Hematopoietic multipotent progenitor cell treated with erythropoietin and hydrocortisone succinate and interleukin-3 and kit ligand, for 6 days (in vitro differentiated cells): ENCODE measurements at places on chromosomes 4 and X.

GRCh38 chrX:71563921-71564320 is 14.3 kb upstream of the GCNA start:
- DNase-seq: peak; percentile 20

DNA sequence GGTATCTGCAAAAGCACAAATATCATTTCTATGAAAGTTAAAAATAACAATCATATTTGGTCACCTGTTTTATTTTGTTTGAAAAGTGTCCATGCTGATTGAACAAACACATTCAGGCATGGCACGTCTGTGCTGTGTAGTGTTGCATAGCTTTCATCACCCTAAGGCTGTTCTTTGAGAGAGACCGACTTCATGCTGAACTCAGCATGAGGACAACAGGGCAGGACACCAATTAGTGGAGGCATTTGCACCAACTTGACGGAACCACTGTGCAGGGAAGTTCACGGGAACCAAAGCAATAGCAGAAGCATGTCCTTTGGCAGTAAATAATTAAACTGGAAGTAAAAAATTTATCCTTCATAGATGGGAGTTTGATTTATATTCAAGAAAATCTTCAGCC is 158.4 kb upstream of the SLC7A11 start:
- no peak for DNase-seq

DNA sequence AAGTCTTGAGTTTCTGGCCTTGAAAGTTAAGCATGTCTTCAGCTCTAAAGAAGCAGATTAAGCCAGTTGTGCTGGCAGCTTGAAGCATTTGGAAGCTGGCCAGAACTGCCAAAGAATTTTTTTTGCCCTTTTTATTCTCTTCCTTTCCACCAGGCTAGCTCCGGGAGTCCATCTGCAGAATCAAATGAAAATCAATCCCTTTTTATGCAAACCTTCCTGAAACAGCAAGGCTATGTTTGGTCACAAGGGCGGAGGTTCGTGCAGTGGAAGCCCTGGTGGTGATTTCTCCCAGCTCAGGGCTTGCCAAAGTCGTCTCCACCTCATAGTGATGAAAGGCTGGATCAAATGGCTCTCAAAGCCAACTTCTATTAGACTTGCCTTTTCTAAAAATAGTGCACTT is 21.6 kb upstream of the C4orf54 start:
- DNase-seq: no peak

DNA sequence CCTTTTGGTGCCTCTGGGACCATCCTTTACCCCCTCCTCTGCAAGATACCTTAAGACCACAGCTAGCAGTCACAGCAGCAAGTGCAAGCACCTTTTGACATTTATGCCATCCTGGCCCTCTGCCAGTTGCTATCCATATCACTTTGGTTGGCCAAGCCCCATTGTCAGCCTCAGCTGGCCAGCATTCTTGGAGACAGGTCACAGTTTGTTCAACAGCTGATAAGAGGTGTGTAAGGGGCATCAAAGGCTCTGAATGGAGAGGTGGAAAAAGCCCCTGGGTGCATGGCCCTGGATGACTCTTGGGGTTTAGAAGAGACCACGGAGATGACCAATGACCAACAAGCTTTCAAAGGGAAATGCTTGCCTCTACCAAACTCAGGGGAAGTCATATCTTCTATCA is 133.6 kb upstream of the MAMLD1 start:
- no peak for DNase-seq

DNA sequence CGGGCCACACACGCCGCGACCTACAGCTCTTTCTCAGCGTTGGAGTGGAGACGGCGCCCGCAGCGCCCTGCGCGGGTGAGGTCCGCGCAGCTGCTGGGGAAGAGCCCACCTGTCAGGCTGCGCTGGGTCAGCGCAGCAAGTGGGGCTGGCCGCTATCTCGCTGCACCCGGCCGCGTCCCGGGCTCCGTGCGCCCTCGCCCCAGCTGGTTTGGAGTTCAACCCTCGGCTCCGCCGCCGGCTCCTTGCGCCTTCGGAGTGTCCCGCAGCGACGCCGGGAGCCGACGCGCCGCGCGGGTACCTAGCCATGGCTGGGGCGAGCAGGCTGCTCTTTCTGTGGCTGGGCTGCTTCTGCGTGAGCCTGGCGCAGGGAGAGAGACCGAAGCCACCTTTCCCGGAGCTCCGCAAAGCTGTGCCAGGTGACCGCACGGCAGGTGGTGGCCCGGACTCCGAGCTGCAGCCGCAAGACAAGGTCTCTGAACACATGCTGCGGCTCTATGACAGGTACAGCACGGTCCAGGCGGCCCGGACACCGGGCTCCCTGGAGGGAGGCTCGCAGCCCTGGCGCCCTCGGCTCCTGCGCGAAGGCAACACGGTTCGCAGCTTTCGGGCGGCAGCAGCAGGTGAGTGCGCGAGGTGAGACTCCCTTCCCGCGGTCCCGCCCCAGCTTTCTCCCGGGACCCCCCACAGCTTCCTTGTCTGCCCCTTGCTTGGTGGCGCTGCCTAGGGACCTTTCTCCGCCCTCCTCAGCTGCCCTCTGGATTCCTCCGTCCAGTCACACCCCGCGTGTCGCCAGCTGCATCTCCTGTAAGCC is 678 bp downstream of the BMP3 start:
- no peak for DNase-seq

- no peak for DNase-seq
Measured at GRCh38 chr4:151564321-151564720, 155.3 kb downstream of the FHIP1A start.

DNA sequence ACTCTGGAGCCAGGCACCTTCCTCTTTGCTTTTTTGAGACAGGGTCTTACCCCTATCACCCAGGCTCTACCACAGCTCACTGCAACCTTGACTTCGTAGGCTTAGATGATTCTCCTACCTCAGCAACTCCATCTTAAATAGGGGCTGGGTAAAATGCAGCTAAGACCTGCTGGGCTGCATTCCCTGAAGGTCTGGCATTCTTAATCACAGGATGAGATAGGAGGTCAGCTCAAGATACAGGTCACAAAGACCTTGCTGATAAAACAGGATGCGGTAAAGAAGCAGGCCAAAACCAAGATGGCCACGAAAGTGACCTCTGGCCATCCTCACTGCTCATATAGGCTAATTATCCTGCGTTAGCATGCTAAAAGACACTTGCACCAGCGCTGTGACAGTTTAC is 770.8 kb upstream of the PRKX start:
- no peak for DNase-seq

- peak; percentile 44 for DNase-seq
Measured at GRCh38 chr4:116055857-116056827, 942.7 kb upstream of the NDST4 start.

GRCh38 chrX:15745179-15745578 is 7.1 kb downstream of the CA5B start:
- DNase-seq: peak; percentile 39

GRCh38 chr4:7173841-7174449 is 18.4 kb upstream of the SORCS2 start:
- DNase-seq: no peak

GRCh38 chr4:161554372-161554990 is 609.3 kb downstream of the FSTL5 start:
- DNase-seq: no peak

DNA sequence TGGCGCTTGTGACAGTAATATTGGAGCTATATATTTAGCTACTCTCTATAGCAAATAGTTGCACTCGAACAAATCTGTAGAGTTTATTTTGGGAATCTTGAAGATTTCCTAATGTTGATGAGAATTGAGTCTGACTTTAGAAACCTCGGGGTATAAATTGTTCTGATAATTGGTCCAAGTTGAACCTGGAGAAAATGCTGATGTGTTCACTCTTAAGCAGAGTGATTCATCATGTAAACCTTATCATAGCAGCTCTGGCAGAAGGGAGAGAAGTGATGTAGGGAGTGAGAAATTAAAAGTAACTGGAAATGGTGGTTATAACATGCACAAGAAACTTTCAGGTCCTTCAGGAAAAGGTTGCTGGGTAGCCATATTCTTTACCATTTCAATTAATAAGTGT is 16.4 kb upstream of the SLC4A4 start:
- no peak for DNase-seq

DNA sequence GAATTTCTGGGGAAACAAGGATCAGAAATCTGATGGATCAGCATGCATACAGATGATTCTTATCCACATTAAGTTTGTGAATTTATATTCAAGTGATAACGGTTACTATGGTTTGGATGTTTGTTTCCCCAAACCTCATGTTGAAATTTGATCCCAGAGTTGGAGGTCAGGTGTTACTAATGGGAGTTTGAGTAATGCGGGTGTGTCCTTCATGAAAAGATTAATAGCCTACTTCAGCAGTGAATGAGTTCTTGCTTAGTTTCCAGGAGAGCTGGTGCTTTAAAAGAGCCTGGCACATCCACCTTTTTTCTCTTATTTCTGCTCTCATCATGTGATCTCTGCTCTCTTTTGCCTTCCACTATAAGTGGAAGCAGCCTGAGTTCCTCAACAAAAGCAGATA is 712.4 kb downstream of the IL1RAPL1 start:
- no peak for DNase-seq

DNA sequence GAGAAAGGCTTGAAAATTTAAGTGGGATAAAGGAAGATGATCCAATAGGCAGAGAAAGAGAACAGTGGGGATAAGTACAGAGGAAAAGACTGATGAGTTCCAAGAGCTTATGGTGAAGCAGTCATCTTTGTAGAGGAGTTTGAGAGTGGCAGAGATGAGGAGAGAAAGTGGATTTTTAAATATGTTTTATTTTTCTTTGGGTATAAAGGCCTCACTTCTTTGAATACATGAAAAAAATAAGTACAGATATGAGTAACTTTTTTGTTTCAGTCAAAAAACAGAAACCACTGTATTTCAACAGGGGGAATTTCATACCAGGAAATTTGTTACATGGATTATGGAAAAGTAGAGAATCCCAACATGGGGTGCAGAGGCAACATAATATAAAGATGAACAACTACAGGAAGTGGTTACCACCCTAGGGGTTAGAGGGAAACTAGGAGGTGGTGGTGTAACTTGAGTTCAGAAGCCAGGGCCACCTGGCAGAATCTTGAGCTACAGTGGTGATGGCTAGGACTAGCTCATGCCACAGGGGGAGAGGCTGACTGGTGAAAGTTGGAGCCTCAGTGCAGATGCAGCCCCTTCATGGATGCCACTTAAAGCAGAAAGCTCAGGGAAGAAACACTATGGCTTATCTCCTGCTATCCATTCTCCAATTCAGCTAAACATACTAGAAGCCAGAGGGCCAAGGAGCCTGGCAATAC is 3.4 kb upstream of the CYBB start:
- no peak for DNase-seq

DNA sequence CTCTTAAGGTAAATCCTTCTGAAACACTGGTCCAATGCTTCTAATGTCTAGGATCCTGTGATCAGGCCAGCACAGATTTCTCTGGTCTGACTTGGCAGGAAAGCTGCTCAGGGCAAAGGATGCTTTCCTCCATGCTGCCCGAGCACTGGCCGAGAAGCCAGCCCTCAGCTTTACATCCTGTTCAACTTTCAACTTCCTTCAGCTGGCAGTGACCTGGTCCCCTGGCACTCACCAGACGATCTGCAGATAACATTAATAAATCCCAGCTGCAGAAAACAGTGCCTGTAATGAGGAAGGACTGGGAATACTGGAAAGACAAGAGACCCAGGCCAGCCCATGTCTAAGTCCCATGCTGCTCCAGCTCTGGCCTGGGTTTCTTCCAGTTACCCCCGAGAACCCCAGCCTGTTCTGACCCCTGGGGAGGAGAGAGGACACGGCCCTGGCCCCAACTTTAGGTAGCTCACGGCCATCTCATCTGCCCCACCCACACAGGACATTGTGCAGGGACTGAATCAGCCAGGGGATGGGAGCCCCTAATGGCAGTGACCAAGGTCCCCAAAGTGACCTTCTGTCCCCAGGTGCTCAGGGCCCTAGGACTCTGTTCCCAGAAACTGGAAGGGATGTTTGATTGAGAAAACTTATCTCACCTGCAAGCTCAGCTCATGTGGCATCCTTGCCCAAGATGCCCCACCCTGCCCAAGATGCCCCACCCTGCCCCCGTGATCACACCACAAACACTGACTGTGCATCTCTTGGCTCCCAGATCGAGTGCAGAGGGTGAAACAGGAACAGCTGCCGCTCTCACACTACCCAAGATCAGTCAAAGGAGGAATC is 28.0 kb downstream of the JAKMIP1 start:
- DNase-seq: no peak

DNA sequence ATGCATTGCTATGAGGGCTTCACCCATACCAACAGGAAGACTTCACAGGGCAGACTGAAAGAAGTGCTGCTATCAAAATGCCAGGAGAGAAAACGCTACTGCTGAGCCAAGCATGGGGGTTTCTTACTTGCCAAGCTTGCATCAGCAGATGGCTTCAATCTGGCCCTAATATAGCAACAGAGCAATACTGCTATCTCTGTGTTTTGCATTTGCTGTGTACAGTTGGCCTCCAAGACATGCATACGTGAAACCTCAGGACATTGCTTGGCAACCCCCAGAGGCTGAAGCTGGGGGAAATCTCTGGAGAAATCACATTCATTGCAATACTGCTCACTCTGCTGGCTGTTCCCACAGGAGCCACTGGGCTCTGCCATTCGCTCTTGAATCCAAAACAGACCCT is 127.2 kb upstream of the GPC4 start:
- DNase-seq: no peak

DNA sequence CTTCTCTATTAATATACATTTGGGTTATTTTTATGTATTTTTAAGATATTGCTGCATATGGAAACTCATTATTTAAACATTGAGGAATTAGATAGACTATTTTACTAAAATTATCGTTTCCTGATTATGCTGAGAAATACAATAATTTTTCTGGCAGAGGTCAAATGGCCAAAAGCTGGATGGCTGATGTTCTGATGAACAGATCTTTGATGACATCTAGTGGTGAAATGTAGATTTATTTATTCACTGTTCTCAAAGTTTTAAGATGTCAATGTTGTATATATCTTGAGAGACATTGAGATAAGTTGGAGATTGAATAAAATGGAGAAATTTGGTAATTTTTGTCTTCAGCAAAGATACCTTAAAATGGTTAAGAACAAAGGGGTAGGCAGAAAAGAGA is 96.2 kb downstream of the UGT8 start:
- peak; percentile 71 for DNase-seq

GRCh38 chr4:38177035-38177546 is 216.9 kb downstream of the PTTG2 start:
- peak; percentile 85 for DNase-seq

DNA sequence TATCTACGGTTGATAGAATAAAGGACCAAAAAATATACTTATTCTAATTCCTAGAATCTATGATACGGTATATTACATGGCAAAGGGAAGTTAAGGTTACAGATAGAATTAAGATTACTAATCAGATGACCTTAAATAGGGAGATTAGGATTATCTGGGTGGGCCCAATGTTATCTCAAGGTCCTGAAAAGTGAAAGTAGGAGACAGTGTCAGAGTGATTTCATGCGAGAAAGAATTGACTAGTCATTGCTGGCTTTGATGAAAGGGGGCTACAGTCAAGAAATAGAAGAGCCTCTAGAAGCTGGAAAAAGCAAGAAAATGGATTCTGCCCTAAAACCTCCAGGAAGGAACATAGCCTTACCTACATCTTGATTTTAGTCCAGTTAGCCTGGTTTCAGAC is 176.9 kb upstream of the PPP1R2C start:
- DNase-seq: no peak

GRCh38 chr4:155407480-155407879 is 30.7 kb upstream of the MAP9 start:
- no peak for DNase-seq
